Activated CD8-positive, alpha-beta memory T cell treated with anti-CD3 and anti-CD28 coated beads, Interleukin-2, amount 50 U/mL, for 48 hours (primary cell): ENCODE measurements at places on chromosomes 1 and 21.

GRCh38 chr1:23558872-23559135, 497 bp downstream of the ID3 start:
- DNase-seq = no peak

- no peak for DNase-seq
Measured at GRCh38 chr1:3702990-3703728, 49.1 kb upstream of the CCDC27 start.

DNA sequence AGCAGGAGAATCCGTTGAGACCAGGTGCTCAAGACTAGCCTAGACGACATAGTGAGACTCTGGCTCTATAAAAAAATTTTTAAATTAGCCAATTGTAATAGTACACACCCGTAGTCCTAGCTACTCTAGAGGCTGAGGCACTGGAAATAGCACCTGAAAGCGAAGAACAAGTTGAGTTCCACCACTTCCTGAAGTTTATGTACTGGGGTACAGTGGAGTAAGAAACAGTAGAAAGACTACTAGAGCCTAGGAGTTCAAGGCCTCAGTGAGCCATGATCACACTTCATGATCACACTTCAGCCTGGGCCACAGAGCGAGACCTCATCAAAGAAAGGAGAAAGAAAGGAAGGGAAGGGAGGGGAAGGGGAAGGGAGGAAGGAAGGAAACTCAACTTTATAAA, 19.8 kb downstream of the RSBN1 start:
- DNase-seq = no peak

- DNase-seq = no peak
Measured at GRCh38 chr1:192936313-192937018, 122.7 kb downstream of the UCHL5 start.

GRCh38 chr1:185520188-185520920, 203.3 kb upstream of the IVNS1ABP start:
- no peak for DNase-seq

DNA sequence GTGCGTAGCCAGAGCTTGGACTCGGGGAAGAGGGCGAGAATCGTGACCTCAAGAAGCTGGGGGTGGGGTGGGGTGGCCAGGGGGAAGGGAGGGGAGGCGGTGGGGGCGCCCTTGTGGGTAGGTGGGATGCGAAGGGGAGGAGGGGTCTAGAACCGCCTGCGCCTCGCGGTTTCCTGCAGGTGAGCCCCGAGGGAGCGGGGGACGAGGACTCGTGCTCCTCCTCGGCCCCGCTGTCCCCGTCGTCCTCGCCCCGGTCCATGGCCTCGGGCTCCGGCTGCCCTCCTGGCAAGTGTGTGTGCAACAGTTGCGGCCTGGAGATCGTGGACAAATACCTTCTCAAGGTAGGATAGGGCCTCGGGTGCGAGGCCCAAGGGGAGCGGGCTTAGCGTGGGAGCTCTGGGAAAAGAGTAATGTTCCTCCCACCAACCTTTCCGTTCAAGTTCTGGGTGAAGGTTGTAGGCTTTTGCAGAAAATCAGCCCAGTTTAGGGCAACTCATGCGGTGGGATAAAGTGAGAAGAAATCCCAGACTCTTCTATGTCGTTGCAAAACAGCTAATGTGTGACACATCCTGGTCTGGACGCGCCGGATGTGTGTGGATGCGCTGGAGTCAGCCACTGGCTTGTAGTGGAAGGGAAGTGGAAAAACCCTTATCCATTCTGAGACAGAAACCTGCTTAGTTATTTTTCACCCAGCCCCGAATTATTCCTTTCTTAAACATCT, 2.9 kb downstream of the LHX8 start:
- no peak for DNase-seq

DNA sequence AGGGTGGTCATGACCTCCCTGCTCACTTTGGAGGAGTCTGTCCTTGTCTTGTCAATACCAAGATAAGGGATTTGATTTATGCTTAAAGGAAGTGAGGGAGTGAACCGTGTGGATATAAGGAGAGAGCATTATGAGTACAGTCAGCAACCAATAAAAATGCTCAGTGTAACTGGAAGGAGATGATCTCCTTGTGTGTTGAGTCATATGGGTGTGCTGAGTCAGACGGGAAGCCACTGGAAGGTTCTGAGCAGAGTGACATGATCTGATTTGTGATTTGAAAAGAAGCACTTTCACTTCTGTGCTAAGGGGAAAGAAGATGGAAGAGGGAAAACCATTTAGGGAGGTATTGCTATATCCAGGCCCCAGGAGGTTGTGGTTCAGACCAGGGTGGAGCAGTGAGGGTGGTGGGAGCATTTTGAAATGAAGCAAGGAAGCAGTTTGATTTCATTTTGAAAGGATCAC, 2.5 kb upstream of the BCL10 start:
- DNase-seq = no peak

GRCh38 chr1:3019007-3019515, 2.2 kb upstream of the ACTRT2 start:
- no peak for DNase-seq

GRCh38 chr1:246492611-246493245, 14.4 kb downstream of the SMYD3 start:
- DNase-seq = no peak

GRCh38 chr1:150578272-150579109, 919 bp downstream of the MCL1 start:
- DNase-seq = peak; percentile 82

DNA sequence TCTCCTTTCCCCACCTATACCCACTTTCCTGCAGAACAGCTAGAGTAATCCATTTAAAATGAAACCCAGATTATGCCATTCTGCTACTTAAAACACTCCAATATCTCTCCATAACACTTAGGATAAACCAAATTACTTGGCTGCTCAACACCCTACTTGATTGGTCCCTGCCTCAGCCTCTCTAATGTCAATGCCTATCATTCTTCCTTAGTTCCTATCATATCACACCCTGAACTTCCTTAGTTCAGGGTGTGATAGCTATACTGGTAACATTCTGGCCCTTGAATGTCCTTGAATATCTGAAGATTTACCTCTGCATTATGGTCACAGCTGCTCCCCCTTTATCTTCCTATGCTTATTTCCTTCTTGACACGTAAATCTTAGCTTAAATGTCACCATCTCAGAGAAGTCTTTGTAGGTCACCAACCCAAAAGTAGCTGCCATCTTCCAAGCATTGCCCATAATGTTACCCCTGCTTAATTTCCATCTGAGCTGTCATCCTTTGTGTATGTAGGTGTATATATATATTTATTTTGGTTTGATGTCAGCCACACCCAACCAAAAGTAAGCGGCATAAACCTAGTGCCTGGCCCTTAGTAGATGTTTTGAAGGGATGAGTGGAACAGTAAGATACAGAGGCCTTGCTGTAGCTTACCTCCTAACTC, 379.8 kb downstream of the PTPRC start:
- DNase-seq = no peak

DNA sequence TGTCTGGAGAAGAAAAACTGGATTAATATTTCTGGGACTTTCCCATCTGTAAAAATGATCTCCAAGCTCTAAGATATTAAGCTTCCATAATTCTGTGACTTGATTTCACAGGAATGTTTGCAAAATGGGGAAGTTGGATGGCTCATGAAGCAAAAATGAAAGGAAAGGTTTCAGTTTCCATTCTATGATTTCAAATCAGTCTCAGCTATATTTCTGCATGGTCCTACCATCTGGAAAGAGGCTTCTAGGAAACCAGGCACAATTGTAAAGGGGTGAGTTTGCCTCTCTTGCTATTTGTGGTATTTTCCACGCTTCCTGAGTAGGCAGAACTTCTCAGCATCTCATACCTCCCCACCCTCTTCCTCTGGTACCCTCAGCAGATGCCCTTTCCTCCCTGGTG, 22.4 kb upstream of the ACTN2 start:
- DNase-seq = no peak

DNA sequence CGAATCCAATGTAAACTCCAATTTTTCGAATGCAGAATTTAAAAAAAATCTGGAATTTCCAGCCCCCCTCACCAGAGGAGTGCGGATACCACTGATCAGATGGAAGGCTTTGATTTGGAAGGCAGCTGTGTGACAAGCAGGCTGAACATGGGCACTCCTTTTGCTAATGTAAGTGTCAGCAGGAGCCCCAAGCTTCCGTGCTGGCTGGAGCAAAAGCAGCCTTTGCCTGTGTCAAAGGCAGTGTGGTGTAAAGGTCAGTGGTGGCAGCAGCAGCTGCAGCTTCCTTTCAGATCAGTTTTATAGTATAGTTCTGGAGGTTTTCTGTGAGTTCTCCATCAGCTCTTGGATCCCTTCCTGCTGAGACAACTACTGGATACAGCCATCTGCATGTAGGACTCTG, 259.9 kb downstream of the CTH start:
- no peak for DNase-seq

DNA sequence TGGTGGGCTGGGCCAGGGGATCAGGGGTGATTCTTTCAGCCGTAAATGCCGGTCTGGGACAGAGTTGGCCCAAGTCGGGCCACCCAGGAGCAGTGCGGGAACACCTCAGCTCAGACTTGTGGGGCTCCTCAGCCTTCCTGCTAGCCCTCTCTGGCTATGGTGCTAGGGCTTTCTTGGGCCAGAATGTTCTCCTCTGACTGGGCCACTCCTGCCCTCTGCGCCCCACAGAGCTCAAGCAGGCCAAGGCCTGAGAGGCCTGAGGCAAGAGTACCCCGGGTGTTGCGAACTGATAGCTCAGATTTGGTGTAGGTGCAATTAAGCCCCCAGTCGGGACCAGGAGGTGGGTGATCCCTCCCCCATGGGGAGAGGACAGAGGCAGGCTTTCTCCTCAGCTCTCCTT, 51.8 kb downstream of the LGR6 start:
- DNase-seq = peak; percentile 15

GRCh38 chr1:165857046-165857801, 29.8 kb downstream of the UCK2 start:
- DNase-seq = no peak

DNA sequence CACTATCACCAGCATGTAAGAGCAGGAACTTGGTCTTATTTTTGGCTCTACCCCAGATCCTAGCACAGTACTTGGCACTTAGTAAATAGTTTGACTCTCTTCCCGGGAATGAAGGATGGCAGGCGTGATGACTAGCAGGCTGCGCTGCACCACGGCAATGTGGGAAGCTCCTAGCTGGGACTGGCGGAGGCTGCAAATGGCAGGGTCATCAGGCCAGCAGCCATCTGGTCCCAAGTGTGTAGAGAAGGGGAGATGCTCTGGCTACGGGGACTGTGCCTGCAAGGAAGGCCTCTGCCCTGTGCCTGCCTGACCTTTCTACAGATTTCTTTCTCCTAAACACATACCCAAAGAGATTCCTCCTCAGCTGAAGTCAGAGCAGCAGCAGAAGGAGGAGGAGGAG, 95.0 kb downstream of the KCND3 start:
- no peak for DNase-seq

GRCh38 chr1:54842206-54842915, 41.2 kb upstream of the TTC22 start:
- peak; percentile 30 for DNase-seq

DNA sequence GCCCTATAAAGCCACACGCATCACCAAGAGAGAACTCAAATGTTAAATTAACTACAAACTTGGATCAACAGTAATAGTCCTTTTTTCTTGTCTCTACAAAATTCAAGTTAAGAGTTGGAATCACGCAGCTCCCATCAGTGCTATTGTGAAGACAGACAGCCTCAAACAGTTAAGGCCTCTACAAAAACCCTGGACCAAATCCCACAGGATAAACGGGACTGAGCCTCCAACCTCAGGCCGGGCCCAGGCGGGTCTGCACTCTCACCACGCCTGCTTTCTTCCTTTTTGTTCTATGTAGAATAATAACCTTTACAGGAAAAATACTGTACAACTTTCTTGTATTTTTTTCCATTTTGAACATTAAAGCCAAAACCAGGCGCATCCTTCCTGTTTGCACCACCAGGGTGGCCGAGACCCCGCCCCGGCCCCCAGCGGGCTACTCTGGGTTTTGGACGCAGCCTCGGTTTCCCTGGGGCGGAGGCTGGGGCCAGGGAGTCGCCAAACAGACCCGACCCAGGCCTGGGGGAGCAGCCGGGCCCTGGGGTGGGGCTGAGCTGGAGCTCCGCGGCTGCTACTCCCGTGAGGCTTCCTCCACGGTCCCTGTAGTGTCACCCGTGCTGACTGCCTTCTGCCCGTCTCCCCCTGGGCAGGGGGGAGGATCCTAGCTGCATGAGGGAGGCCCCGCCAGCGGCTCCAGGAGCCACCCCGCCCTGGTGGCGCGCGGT, 158.4 kb downstream of the CASZ1 start:
- DNase-seq = no peak

- DNase-seq = no peak
Measured at GRCh38 chr1:24266398-24266941, 52.7 kb upstream of the GRHL3 start.

- peak; percentile 85 for DNase-seq
Measured at GRCh38 chr1:1678581-1679380, 13.8 kb downstream of the SLC35E2B start.

DNA sequence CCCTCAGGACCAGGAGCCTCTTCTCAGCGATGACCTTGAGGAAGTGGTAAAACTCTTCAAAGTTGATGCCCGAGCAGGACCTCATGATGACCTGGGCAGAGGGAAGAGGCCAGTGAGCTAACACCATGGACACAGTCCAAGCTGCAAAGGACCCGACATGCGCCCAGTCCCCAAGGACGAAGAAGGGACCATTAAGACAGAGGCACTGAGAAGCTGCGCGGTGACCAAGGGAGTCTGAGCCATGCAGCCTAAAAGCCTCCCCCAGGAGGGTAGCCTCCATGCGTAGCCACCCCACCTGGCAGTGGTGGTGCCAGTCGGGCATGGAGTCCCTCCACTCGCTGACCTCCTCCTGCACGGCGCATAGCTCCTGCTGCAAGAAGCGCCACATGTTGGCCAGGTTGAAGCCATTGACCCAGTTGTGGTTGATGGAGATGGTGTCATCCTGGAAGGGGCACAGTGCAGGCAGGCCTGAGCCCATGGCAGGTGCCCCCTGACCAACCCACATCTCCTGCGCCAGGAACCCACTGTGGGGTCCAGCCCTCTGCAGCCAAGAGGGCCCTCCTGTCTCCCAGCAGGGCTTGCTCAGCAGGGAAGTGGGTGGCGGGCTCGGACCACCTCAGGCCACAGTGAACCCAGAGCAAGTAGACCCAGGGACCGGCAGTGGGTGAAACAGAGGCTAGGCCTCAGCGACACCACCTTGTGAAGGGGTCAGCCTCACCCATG, 2.4 kb downstream of the JMJD4 start:
- no peak for DNase-seq

- peak; percentile 32 for DNase-seq
Measured at GRCh38 chr1:35660581-35661473, 19.5 kb upstream of the PSMB2 start.

- no peak for DNase-seq
Measured at GRCh38 chr1:168863772-168864171, 134.8 kb upstream of the DPT start.

- no peak for DNase-seq
Measured at GRCh38 chr1:202186327-202186726, 7.3 kb upstream of the LGR6 start.
